ENCODE measurements at places on chromosomes 5 and 9.

DNA sequence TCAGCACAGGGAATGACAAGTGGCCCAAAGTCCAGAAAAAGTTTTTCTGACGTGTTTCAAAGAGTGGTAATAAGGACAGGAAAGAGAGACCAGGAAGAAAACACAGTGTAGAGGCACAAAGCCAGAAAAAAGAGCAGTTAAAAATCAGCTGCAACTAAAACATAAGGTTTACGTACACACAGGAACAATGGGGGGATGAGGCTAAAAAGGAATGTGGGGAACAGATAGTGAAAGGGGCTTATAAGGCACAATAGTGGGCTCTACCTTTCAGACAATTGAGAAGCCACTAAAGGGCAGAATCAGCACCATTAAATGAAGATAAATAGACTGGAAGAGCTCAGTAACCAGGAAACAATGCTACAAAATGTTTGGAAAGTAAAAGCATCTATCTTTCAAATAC, 5.5 kb downstream of the ELP1 start:
- no peak for DNase-seq
- no peak overlapping the region for H3K4me3 ChIP-seq
- no peak overlapping the region for H3K27ac ChIP-seq
- peaks cover 24% of the 10 kb centered on the region for H3K36me3 ChIP-seq

GRCh38 chr5:113133211-113133975, 156.8 kb downstream of the DCP2 start:
- no peaks in the 10 kb centered on the region for H3K4me1 ChIP-seq
- no peaks in the 10 kb centered on the region for H3K36me3 ChIP-seq
- DNase-seq: no peak
- H3K27me3 ChIP-seq: no peaks in the 10 kb centered on the region

DNA sequence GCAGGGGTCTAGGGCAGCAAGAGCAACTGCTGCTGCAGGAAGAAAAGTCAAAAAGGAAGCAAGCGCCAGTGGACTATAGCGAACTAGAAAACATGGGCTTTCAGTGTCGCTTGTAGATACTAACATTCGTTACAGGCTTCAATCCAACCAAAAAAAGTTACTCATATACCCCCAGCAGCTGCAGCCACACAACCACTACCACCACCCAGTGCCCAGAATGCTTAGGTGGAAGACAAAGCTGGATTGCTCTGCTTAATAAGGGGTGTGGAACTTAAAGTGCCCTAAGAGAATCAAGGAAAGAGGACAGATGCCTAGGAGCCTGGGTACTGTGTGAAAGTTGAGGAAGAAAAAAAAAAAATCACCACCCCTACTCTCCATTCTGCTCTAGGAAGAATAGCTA, 203.6 kb downstream of the ELAVL2 start:
- H3K4me3 ChIP-seq: no peak overlapping the region
- H3K4me1 ChIP-seq: no peaks in the 10 kb centered on the region
- H3K27me3 ChIP-seq: no peaks in the 10 kb centered on the region
- H3K27ac ChIP-seq: no peak overlapping the region
- H3K36me3 ChIP-seq: no peaks in the 10 kb centered on the region

DNA sequence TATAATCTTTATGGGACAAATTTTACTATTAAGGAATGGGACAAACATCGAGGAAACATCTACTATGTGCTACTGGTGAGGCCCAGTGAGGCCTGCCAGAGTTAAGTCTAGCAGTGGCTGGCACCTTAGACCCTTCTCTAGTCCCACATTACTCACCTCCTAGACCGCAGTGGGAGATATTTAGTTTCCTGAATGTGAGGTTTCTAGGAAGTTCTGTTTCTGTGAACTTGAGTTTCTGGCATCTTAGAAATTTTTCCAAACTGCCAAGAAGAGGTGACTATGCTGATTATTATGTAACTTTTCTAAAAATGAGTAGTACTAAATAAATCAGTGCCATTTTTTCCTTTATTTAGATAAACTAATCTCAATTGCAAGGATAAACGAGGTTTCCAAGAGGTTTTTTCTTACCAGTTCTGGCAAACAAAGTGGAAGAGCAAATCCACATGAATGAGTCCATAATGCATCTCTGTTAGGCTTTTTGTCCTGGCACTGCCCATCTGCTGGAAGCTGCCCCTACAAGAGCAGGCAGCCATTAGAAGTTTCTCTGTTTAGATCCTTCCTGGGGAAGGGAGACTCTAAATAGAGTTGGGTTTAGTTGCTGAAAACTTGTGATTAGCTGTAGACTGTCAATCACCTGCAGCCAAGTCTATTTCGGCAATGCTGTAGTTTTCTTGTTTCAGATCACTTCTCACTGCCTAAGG, 348.7 kb downstream of the MAN2A1 start:
- no peaks in the 10 kb centered on the region for H3K27me3 ChIP-seq
- no peak for DNase-seq
- no peak overlapping the region for H3K4me3 ChIP-seq
- H3K36me3 ChIP-seq: no peaks in the 10 kb centered on the region
- H3K27ac ChIP-seq: no peak overlapping the region

GRCh38 chr9:70255486-70255885, 3.3 kb upstream of the SMC5 start:
- H3K4me1 ChIP-seq: peaks cover 13% of the 10 kb centered on the region
- H3K27me3 ChIP-seq: no peaks in the 10 kb centered on the region
- no peak for DNase-seq
- no peak overlapping the region for H3K4me3 ChIP-seq
- H3K36me3 ChIP-seq: no peaks in the 10 kb centered on the region

DNA sequence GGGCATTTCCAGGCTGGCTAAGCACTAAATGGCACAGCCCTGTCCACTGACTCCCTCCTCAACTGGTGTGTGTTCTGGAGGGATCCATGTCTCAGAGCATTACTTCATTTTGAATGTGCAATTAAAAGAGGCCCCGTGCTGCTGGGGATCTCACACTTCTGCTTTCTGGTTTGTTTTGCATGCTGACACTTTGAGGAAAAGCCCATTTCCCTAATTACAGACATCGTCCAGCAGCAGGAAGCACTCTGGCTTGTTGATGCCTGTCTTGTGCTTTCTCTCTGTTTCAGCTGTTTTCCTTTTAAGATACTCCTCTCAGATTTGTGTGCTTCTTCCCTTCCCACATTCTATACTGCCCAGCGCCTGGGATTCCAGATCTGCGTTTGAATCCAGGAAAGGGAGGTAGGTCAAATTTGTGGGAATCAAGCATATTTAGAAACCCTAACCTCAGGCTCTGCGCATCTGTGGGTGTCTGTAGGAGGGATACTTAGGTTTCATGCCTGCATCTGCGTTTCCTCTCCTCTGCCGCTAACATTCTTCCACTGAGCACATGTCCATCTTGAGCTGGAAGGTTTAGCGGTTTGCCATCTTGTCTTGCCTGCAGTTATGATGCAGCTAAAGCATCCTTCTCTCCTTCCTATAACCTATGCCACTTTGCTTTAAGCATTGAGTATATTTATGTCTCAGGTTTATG, 25.7 kb downstream of the SYK start:
- H3K4me1 ChIP-seq: no peaks in the 10 kb centered on the region
- DNase-seq: no peak
- H3K27ac ChIP-seq: no peak overlapping the region
- H3K27me3 ChIP-seq: no peaks in the 10 kb centered on the region
- no peak overlapping the region for H3K4me3 ChIP-seq

- H3K4me1 ChIP-seq: peaks cover 24% of the 10 kb centered on the region
- no peak overlapping the region for H3K4me3 ChIP-seq
- H3K36me3 ChIP-seq: no peaks in the 10 kb centered on the region
- H3K27me3 ChIP-seq: no peaks in the 10 kb centered on the region
- no peak for DNase-seq
- peak overlapping the region; percentile 45 for H3K27ac ChIP-seq
Measured at GRCh38 chr5:179792612-179793467, 946 bp upstream of the LTC4S start.

- H3K27me3 ChIP-seq: no peaks in the 10 kb centered on the region
- H3K27ac ChIP-seq: no peak overlapping the region
- no peak for DNase-seq
- H3K36me3 ChIP-seq: no peaks in the 10 kb centered on the region
Measured at GRCh38 chr5:60811105-60811504, 33.0 kb downstream of the ELOVL7 start.

- no peak overlapping the region for H3K4me3 ChIP-seq
- no peaks in the 10 kb centered on the region for H3K36me3 ChIP-seq
- H3K27ac ChIP-seq: no peak overlapping the region
- H3K4me1 ChIP-seq: no peaks in the 10 kb centered on the region
Measured at GRCh38 chr5:61200582-61201155, 38.4 kb upstream of the SMIM15 start.

DNA sequence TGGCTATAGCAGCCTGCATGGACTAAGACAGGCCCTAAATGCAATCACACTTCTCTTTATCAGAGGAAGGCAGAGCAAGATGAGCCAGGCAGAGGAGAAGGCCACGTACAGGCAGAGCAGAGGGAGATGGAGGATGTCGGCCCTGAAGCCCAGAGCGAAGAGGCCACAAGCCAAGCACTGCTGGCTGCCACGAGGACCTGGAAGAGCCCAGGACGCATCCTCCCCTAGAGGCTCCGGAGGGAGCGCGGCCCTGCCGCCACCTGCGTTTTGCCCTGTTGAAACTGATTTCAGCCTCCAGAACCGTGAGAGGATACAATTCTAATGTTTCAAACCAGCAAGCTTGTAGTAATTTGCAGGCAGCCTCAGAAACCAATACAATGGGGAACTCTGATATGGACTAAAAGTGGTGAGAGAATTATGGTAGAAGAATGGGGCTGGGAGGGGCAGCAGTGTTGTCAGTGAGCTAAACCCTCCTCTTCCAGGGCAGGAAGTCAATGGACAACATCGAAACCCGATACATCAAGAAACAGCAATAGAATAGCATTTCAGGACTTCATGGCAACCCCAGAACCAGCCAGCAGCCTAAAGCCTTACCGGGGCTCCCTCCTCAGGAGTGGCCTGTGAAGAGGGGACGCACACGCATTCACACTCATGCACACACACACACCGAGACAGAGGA, 32.6 kb downstream of the ADAMTS2 start:
- no peak for DNase-seq
- H3K36me3 ChIP-seq: no peaks in the 10 kb centered on the region
- no peak overlapping the region for H3K27ac ChIP-seq
- H3K27me3 ChIP-seq: no peaks in the 10 kb centered on the region
- H3K4me1 ChIP-seq: no peaks in the 10 kb centered on the region

DNA sequence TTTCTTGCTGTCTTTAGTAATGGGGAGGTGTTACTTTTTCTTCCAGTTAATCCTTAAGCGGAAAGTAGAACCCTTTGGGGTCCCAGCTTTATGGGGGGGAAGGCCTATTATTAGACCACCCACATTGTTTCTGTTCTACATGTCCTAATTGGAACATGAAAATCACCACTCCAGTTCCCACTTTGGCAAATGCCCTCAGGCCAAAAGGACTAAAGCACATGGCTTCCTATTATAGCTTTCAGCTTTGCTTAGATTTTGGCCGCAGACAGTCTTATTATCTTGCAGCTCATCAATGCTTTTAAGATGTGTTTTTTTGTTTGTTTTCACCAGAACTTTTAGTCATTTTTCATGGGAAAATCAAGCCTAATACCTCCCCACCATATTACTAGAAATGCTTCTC, 296.8 kb upstream of the ANKH start:
- no peak overlapping the region for H3K27ac ChIP-seq
- H3K27me3 ChIP-seq: no peaks in the 10 kb centered on the region
- H3K4me3 ChIP-seq: no peak overlapping the region
- no peak for DNase-seq
- no peaks in the 10 kb centered on the region for H3K4me1 ChIP-seq

Measured in naive thymus-derived CD4-positive, alpha-beta T cell (primary cell).